ENCODE measurements at places on chromosomes 13 and 19.
A peak's percentile ranks its signal among the peaks of the same experiment; 100 is the strongest.

GRCh38 chr19:56980906-56981305 is 138.9 kb upstream of the USP29 start:
- DNase-seq, result peak; percentile 67

DNA sequence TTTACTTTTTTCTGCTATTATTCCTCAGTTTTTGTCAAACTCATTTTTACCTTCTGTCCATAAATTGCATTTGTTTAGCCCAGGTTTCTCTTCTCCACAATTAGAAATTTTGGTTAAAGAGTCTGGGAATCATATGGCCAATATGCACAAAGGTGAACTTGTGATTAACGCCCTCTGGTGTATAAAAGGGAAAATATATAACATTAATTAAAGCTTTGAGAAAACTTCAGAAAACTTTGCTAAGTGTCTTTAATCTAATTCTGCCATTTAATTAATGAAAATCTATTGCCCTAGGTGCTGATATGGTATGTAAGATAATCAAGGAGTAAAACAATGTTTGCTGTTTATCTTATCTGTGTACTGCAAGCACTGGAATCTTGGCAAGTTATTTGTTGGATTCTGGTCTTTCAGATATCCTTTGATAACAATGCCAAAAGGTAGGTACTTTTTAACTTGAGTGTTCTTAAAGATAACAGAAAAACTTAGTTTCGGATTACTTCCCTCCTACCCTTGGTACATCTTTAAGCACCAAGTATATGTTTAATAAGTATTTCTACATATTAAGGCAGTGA is 402.6 kb downstream of the SUCLA2 start:
- DNase-seq, result no peak

GRCh38 chr19:2033825-2034159 is 17.3 kb downstream of the MKNK2 start:
- DNase-seq, result no peak

GRCh38 chr13:113076681-113077401 is 28.8 kb upstream of the F7 start:
- peak; percentile 27 for DNase-seq

DNA sequence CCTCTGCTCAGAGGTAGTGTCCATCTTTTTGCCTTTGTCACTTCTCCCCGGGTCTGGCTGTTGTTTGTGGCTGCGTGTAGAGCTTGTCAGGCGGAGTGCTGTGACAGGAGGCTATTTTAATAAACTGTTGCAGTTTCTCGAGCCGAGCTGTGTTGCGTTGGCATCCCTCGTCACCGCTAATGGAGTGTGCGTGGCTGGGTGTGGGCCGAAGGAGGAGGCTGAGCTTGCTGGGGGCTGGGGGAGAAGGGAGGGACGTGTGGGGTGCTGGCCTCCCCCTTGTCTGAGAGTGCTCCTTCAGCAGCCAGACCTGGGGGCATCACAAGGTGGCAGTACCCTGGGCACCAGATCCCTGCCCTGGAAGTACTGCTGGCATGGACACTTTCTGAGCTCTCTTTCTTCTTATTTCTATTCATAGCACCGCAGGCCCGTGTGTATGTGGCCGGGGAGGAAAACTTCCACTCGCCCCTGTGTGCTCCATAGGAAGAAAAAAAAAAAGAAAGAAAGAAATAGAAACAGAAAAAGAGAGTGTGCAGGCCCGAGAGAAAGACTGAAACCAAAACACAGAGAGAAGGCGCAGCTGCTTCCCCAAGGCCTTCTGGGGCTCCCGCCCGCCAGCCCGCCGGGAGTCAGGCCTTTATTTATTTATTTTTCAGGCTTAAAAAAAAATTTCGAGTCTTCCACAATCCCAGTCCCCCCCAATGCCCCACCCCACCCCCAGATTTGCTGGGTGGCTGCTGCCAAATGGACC is 27.0 kb downstream of the NFIX start:
- DNase-seq, result no peak

GRCh38 chr13:72185776-72186175 is 318.8 kb upstream of the DACH1 start:
- DNase-seq, result no peak

- peak; percentile 22 for DNase-seq
These were observed 41.4 kb downstream of the CEBPG start for GRCh38 chr19:33414667-33415605.

GRCh38 chr19:43300206-43300605 is 30.9 kb upstream of the PSG9 start:
- DNase-seq, result no peak

GRCh38 chr13:50914176-50914700 is 4.6 kb downstream of the RNASEH2B start:
- DNase-seq, result no peak

Measured in left hindlimb (tissue), 1 donor.